ENCODE measurements at places on chromosomes 5 and 9. TPM values are rescaled to one million over a fixed set of nuclear protein-coding genes. Genes with fewer than 3 reads are reported as not detected.

Gene PCDHAC1
- total RNA-seq: 2.3 TPM

Gene HRH2
- 0.51 TPM for total RNA-seq

Gene MPDZ
- 12.3 TPM for total RNA-seq

Gene DNAH5
- total RNA-seq: 2.1 TPM

Gene ELAVL2
- not detected for total RNA-seq

Gene KIF27
- total RNA-seq: 0.95 TPM

Gene GADD45G
- 0.51 TPM for total RNA-seq

Gene PCDH1
- 3.7 TPM for total RNA-seq

Gene OGN
- not detected for total RNA-seq

Gene PAEP
- total RNA-seq: 0.45 TPM

Gene LMX1B
- 0.77 TPM for total RNA-seq

Gene RNF180
- 0.26 TPM for total RNA-seq

Gene PCDHB16
- total RNA-seq: 0.05 TPM

Gene GFM2
- 21.6 TPM for total RNA-seq

Gene SLCO6A1
- total RNA-seq: not detected

Gene FAXDC2
- total RNA-seq: 0.25 TPM

Gene LURAP1L
- total RNA-seq: 29.7 TPM

Gene ANAPC2
- total RNA-seq: 23.4 TPM

Gene FOXI1
- not detected for total RNA-seq

Gene BTNL3
- total RNA-seq: not detected

Gene C5orf52
- total RNA-seq: not detected

Gene HAPLN1
- not detected for total RNA-seq

Gene FREM1
- total RNA-seq: not detected

Gene CAMSAP1
- total RNA-seq: 21.0 TPM

Gene NEURL1B
- total RNA-seq: 5.2 TPM

All from A549 treated with Mapracorat at 1 μM for 4 hours (cell line).